ENCODE measurements at places on chromosomes 5 and 9.

DNA sequence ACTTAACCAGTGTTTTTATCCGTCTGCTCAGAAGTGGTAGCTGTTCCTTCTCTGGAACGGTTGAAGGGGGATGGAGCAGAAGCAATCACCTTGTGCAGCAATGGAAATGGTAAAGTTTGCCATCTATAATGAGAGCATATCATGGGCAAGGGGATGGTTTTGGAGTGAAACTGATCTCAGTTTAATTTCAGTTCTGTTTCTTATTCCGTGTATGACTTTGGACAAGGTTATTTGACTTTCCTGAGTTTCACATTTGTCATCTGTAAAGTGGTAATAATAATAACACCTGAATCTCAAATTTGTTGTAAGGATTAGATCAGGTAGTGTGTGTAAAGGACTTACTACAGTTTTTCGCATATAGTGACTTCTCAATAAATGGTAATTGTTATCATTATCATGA, 106.1 kb downstream of the PCSK1 start:
- DNase-seq, result no peak

GRCh38 chr9:22342491-22343217, 104.0 kb upstream of the DMRTA1 start:
- DNase-seq, result no peak

- no peak for DNase-seq
Observed at GRCh38 chr5:168251259-168251658, 40.2 kb upstream of the WWC1 start.

DNA sequence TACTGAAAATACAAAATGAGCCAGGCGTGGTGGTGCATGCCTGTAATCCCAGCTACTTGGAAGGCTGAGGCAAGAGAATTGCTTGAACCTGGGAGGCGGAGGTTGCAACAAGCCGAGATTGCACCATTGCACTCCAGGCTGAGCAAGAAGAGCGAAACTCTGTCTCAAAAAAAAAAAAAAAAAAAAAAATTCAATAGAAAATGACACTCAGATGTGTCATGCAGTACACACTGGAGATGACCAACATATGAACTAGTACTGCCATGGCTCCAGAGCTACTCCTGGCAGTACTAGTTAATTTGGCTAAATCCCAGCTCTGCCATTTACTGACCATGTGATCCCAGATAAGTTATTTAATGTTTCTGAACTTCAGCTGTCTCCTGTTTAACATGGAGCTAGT, 7.3 kb downstream of the ATOX1 start:
- no peak for DNase-seq

- DNase-seq, result no peak
Observed at GRCh38 chr9:92408747-92409478, 4.5 kb upstream of the OGN start.

DNA sequence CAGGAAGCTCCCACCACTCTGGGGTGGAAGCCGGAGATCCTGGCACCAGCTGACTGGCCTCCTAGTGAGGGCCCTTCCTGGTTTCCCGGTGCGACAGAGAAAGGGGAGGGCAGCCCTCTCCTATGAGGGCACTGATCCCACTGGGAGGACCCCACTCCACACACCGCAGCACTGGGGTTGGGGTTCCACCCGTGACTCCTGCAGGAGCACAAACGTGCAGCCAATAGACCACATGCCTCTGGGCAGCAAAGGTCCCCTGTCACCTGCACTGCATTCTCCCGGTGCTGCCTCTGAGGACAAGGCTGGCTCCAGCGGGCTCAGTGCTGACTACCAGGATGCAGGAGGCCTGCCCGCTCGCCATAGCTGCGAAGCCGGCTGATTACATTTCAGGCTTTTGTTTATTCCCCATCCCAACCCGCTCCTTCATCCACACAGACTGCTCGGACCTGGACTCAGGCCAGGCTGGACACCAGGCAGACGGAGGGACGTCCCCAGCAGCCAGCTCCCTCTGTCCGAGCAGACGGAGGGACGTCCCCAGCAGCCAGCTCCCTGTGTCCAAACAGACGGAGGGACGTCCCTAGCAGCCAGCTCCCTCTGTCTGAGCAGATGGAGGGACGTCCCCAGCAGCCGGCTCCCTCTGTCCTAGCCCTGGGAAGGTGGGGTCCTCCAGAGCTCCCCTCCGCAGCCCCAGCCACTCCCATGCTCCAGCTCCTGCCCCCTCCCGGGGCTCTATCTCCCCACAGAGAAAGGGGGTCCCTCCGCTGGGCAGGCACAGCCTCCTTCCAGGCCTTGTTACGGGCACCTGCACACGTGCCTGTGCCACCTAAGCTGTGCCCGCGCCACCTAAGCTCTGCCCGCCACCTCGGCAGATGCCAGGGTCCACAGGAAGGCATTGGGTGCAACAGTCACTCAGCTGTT, 8.8 kb upstream of the CEP72 start:
- no peak for DNase-seq

GRCh38 chr9:116647515-116647809, 39.6 kb upstream of the TRIM32 start:
- DNase-seq, result no peak

- DNase-seq, result no peak
Observed at GRCh38 chr5:53779541-53779981, 219.1 kb downstream of the NDUFS4 start.

DNA sequence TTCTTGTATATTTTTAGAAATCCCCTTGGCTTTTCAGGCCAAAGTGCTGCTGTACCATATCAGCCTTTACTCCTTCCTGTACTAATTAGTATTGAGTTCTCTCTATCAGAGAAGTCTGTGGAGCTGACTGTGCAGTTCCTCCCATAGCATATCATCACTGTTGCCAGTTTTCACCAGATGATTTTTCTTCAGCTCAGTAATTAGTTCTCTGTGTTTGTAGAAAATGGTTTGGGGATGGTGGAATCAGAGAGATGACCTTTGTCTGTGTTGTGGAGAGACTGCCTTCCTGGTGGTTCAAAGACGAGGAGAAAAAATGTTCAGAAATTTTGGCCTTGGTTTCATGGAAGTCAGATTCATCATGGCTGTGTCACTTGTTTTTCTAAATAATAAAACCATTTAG, 227.5 kb upstream of the ACTBL2 start:
- no peak for DNase-seq

DNA sequence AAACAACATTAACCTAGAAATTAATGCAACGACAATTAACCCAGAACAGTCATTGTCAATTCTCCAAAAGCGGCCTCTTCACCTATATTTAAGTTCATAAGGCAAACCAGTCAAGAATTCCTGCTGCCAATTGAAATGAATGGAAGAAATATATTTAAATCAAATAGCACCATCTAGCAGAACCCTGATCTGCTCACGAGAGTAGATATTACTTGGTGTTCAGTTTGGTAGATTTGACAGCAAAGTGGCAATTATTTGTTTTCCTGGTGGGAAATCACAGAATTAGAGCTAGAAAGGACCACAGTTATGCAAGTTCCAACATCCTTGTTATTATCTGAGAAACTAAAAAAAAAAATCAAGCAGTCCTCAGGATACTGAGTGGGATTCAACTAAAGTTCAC, 2.3 kb downstream of the SSBP2 start:
- no peak for DNase-seq

DNA sequence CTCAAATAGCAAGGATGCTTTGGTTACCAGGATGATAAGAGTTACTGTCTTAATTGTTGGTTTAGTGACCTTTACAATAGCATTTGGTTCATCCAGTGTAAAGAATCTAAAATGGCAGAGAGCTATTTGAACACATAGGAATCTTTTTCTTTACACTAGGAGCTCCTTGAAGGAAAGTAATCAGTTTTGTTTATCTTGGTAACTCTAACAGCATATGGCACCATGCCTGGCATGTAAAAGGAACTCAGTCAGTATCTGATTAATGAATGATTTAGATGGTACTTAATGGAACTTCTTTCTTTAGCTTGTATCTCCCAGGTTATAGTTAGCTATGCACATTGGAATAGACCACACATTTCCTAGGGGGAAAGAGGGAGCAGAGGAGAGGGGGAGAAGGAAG, 9.9 kb downstream of the PSMD5 start:
- DNase-seq, result no peak

- no peak for DNase-seq
Observed at GRCh38 chr5:138954257-138955012, 79.3 kb upstream of the LRRTM2 start.

- DNase-seq, result no peak
Observed at GRCh38 chr9:130137641-130138081, 34.5 kb upstream of the NCS1 start.

DNA sequence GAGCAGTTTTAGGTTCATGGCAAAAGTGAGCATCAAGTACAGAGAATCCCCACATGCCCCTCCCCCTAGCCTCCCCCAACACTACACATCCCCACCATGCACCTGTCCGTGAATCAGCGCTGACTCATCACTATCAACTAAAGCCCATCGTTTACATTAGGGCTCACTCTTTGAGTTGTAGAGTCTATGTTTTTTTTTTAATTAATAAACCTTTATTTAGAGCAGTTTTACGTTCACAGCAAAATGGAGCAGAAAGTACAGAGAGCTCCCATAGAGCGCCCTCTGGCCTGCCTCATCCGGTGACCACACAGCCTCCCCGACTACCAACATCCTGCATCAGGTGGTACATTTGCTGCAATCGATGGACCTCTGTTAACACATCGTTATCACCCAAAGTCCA, 47.9 kb upstream of the UNC5A start:
- no peak for DNase-seq

DNA sequence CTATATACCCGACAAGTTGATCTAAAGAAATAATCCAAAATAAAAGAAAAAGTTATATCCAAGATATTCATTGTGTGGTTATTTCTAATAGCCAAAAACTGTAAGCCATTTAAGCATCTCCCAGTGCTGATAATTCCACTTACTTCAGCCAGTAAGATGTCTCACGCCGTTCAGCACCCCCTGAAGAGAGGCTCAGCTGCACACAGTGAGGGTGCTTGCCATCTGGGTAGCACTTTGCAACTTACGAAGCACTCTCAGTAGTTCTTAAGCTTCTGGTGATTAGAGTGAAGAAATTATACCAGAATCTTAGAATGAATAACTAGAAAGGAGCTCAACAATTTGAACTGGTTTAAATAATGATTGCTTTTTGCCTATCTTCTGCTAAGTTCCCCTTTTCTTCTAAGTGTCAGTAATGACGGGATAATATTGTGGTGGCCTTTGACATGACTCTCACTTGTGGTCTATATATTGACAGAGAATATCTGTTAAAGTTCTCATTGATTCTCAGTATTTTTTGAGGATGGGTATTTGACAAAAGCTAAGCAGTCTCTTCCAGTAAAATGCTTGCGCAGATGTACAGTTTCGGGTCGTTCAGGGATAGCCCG, 26.2 kb upstream of the LTC4S start:
- DNase-seq, result no peak

DNA sequence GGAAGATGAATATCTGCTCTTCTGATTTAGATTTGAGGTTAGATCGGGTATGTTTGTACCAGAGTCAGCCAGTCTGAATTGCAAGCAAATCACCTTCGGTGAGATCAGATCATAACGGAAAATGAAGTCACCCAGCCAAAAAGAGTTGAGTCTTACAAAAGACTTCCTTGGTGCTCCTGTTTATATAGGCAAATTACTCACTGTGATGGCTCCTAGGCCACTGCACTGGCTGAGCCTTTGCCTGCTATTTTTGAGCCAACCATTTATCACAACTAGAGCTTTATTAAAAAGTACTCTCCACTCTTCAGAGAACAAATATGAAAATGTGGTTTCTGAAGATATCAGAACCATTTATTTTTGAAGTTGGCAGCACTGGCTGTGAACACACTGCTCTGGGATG, 277.7 kb upstream of the PCSK5 start:
- DNase-seq, result no peak

GRCh38 chr5:145408048-145408341, 427.1 kb downstream of the PRELID2 start:
- DNase-seq, result no peak

- no peak for DNase-seq
Observed at GRCh38 chr5:95086927-95087815, 197.7 kb downstream of the MCTP1 start.

GRCh38 chr5:67805666-67806348, 409.7 kb upstream of the PIK3R1 start:
- DNase-seq, result no peak

DNA sequence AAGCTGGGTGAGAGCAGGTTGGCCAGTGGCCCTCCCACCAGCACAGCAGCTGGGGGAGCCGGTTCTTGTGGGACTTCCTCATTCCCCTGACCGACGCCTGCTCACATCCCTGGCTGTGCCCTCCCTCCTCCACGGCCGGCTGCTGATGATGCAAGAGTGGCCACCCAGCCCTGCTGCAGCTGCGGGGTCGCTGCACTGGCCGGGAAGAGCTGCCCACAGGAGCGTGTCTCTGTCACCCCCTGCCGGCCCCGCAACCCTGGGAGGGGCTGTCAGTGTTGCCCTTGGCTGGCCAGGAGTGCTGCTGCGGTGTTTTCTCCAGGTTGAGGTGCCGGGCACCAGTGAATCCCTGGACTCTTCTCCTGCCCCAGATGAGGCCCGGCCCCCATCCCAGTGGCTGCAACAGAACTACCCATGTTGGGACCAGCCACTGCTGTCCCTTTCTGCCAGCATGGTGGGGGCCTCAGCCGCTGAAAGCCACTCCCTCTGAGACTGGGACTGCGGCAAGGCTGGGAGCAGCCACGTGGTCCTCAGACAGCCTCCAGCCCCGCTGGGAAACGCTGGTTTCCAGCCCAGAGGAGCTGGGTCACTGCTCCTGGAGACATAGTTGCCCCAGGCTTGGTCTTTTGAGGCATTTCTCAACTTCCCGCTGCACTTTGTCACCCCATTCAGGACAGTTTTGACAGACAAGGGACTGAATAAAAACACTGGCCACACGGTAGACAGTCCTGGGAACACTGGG, 739 bp downstream of the CARD9 start:
- no peak for DNase-seq

- no peak for DNase-seq
Observed at GRCh38 chr5:170614065-170614490, 110.3 kb downstream of the KCNIP1 start.

DNA sequence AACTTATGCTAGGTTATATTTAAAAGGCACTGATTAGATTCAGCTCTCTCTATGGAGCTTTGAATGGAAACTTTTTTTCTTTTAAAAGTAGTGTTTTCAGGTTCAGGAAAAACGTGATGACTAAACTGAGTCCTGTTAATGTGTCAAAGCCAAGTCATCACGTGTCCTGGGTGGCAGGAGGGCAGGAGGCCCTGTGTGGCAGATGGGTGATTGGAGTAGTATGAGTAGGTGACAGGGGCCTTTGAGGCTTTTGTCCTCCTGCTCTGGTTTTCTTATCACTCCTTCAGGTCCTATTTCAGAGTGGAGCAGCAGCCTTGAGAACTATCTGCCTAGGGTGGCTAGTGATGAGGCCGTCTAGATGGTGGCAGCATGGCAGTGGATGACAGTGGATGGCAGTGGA, 17.7 kb upstream of the CARTPT start:
- no peak for DNase-seq
